WTC11 (cell line): ENCODE measurements at places on chromosomes 12 and 14.

- DNase-seq: no peak
These were observed 101.4 kb upstream of the RTL1 start for GRCh38 chr14:101004954-101005353.

- DNase-seq: no peak
These were observed 106.8 kb downstream of the SLCO1B3 start for GRCh38 chr12:20917269-20917668.

GRCh38 chr14:49692811-49693734 lies at the start of gene KLHDC1:
TSS of gene KLHDC1 (plus strand) at chr14:49693120. CDS start at chr14:49693195, 75 bp downstream.
- peak; percentile 66 for DNase-seq

GRCh38 chr12:66587912-66588311 lies 91.0 kb downstream of the GRIP1 start:
- DNase-seq: no peak

- no peak for DNase-seq
These were observed 1.2 kb upstream of the GPR132 start for GRCh38 chr14:105066240-105067071.

DNA sequence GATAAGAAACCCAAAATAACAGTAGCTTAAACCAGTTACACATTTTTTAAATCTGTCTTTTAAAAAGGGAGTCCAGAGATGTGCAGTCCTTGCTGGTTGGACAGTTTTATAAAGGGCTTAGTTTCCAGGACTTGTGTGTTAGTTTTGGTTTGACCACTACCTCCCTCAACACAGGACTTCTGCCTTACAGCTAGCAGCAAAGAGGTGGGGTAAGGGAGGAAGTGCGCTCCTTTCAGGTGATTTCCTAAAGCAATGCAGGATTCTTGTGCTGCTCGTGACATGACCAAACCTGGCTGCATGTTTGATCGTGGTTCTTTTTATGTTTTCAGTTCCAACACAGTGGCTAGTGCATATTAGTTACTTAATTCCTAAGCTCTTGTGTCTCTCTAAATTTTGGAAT lies 266.2 kb downstream of the TMTC2 start:
- no peak for DNase-seq

GRCh38 chr12:127257366-127257935 lies 1009.5 kb upstream of the TMEM132C start:
- no peak for DNase-seq

- no peak for DNase-seq
These were observed 93.6 kb downstream of the SLC24A4 start for GRCh38 chr14:92416544-92416943.

DNA sequence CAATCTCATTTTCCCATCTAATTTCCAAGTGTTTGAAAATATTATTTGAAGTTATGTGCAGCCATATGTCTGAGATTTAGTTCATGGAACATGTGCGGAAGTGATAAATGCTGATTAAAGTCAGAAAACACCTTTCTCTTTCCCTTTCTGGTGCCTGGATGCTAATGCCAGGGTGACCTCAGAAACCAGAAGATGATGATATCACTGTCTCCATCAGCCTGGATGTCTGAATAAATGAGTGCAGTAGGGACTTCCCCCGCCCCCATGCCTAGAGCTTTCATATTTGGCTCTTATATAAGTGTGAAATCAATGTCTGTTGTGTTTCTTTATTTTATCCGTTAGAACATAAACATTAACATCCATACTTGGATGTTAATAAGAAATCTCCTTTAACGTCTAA lies 261.9 kb upstream of the LRIG3 start:
- no peak for DNase-seq

- no peak for DNase-seq
These were observed 202.6 kb upstream of the AVPR1A start for GRCh38 chr12:63353559-63353958.

- no peak for DNase-seq
These were observed 18.5 kb upstream of the PGF start for GRCh38 chr14:74973905-74974363.

- DNase-seq: no peak
These were observed 8.6 kb upstream of the G2E3 start for GRCh38 chr14:30550335-30550734.

GRCh38 chr14:77554207-77554606 lies 55.6 kb upstream of the ISM2 start:
- DNase-seq: no peak

GRCh38 chr12:43835264-43835655 lies 621 bp upstream of the TMEM117 start:
- no peak for DNase-seq

DNA sequence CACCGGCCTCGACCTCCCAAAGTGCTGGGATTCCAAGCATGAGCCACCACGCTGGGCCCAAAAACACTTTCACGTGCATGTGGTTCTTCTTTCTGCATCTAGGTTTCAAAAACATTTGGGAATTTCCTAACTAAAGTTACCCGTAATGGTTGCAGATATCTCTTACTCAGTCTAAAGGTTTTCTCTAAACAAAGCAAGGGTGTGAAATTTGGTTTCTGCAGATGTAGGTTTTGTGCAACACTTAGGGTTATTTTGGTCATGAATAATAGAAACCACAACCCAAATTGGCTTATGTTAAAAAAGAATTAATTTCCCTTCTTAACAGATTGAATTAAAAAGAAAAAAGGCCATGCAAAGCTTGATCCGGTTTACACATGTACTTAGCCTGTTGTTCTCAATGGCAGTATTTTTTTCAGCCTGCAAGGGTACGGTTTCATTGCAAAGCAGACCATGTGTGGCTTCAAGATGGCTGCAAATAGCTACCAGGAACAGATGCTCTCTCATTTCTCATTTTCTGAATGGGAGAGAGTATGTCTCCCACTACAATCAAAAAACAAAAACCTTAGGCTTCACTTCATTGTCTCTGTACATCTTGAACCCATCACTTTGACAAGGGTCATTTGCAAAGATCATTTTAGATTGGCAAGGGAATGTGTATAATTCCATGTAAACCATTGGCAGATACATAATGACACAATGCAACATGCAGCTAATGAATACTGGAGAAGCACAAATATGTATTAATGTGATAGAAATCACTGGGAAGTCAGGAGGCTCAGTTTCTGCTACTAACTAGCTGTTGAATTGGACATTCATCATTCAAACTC lies 491.2 kb upstream of the FLRT2 start:
- no peak for DNase-seq

- no peak for DNase-seq
These were observed 31.9 kb upstream of the CAND1 start for GRCh38 chr12:67237231-67237630.

DNA sequence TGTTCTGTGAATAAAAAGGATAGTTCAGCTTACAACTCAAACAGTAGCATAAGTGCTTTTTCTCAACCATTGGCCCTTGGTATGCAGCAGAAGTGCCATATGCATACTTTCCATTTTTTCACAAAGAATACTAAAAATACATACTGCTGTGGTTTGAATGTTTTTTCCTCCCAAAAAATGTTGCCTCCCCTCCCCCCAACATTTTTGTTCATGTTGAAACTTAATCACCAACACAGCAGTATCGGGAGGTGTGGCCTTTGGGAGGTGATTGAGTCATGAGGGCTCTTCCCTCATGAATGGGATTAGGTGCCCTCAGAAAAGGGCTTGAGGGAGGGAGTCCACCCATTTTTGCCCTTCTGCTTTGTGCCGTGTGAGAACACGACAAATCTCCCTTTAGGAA lies 198.6 kb downstream of the ESR2 start:
- DNase-seq: no peak

- DNase-seq: no peak
These were observed 82.2 kb downstream of the LLPH start for GRCh38 chr12:66048218-66048834.

- no peak for DNase-seq
These were observed 143.4 kb downstream of the KCNK10 start for GRCh38 chr14:88179716-88180115.

- DNase-seq: no peak
These were observed 33.9 kb downstream of the SERPINA3 start for GRCh38 chr14:94646066-94646465.

DNA sequence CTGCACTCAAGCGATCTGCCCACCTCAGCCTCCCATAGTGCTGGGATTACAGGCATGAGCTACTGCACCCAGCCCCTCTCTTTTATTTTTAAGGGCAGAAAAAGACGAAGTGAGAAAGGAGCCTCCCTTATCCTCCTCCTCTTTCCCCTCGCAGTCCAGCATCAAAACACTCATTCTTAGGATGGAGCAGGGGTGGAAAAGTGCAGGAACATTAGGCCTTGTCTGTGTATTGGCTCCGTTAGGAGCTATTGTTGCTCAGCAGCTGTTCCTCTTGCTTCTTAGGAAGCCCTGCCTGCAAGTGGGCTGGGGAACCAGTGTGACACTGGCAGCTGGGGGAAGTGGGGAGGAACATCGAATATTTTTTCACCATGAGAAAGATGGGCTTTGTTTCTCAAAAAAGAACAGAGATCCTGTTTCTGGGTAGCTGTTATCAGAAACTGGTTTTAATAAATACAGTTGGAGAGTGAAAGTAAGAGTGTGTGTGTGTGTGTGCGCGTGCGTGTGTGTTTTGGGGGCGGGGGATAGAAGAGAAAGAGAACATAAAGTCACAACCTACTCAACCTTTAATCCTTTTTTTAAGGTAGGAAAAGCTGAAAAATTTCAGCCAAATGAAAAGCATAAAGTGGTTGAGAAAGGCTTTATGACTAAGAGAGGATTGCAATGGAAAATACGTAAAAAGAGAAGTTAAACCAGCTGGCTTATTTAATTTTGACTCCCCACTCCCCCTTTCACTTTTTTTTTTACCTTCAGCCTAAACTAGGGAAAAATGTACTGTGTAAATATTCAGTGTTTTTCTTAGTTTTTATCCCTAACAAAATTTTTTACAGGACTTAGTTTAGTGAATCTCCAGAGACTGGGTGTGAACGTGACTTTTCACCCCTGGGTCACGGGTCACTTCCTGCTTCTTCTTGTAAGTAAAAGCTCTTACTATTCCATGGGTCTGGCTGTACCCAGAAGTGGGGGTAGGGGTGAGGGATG lies 197.2 kb upstream of the PLEKHG7 start:
- no peak for DNase-seq

GRCh38 chr12:5222011-5222461 lies 178.4 kb downstream of the KCNA5 start:
- DNase-seq: peak; percentile 54

DNA sequence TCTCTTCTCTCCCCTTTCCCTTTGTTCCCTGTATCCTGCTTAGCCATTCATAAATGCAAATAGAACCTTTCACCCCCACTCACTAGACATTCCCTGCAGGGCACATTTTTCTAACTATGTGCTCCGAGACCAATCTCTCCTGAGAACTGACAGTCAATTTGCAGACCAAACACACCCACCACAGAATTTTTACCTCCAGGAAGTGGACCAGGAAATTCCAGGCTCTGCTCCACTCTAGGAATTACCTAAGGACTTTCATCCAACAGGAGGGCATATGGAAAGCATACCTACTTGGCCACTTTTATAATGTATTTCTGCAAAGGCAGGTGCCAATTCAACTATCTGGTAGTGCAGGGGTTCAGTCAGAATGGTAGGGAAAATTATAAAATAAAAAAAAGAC lies 8.9 kb upstream of the TAS2R46 start:
- DNase-seq: no peak
